ENCODE measurements at places on chromosomes 1 and 21.

DNA sequence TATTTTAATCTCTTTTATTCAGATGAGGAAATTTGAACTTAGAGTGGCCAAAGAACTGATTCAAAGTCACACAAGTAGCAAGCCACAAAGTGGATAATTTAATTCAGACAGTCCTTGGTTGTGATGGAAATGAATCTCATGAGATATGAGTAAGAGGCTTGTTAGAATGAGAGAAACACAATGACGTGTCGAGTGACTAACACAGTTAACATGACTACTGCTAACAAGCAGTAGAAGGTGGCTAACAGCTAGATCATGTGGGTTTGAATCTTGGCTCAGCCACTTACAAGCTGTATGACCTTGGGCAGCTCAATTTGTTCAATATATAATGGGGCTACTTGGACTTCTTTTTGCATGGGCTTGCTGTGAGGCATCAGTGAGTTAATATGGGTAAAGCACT lies 104.5 kb upstream of the LMO4 start:
- no peak for DNase-seq

DNA sequence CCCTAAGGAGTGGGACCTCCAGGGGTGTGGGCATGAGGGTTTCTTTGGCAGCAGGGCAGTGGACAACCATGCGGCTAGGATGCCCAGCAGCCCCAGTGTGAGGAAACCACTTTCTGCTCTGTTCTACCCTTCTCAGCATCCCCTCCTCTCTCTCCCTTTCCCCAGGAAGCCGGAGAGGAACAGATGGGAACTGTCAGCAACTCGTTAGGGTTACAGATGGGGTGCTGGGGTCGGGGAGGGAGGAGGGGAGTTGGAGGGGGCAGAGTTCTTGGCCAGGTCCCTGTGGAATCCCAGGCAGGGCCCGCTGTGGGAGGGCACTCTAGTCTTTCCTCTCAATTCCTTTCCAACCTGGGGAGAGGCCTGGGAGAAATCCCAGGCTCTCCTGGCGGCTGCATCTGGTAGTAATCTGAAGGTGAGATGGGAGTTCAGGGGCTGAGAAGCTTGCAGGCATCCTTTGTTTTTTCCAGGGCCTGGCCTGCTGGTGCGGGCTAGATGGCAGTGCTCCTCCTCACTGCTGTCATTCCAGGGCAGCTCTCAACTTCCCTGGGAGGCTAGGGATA lies 93.9 kb upstream of the CSF3R start:
- no peak for DNase-seq

- no peak for DNase-seq
Observed at GRCh38 chr1:230266456-230266855, 159.7 kb downstream of the PGBD5 start.

DNA sequence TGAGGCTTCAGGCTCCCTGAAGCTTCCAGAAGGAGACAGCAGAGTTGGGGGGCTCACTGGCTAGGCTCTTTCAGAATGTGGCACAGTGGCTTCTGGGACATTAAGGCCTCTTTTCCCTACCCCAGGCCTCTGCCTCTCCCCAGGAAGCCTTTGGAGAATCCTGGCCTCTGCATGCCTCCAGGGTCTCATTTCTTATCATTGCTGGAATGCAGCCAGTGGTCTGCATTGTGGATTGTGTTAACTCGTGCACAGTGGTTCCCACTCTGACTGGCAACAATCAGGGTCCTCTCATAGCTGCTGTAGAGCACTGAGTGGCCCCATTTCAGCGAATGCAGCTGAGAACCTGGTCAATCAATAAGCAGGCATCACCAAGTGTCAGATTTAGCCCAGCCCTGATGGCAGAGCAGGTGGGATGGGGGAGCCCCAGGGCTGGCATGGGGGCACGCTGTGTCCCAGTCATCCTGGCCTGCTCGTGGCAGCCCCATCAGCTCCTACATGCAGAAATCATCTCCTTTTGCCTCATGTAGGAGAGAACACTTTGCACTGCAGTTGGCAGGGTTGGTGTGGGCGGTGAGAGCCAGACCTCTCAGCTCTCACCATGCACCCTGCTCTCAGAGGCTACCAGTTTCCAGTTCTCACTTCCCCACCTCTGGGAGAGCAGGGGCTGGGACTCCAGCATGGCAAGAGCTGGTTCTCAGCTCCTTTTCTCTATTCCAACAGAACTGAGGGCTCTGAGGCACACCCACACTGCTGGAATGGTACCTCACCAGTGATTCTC lies 13.4 kb downstream of the ADORA1 start:
- DNase-seq, result no peak

- no peak for DNase-seq
Observed at GRCh38 chr1:154863315-154864174, 6.5 kb downstream of the KCNN3 start.

GRCh38 chr1:207654320-207654719 lies 9.4 kb downstream of the CR1L start:
- no peak for DNase-seq

DNA sequence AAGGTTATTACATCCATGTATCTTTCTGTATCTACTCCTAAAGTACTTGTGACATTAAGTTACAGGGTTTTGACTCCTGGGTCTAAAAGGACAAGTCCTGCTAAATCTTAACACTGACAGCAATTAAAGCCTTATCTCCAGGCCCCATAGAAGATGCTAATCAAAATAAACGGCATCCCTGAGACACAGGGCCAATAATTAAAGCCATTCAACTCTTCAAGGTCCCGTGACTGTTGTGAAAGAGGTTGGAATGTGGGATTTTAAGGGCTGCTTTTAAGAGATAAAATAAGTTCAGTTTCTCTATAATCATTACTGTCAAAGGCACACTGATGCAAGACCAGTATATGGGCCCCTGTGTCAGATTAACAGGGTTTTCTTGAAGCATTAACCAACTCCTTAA lies 8.3 kb downstream of the DNAI4 start:
- no peak for DNase-seq

- no peak for DNase-seq
Observed at GRCh38 chr1:63317817-63318152, 4.6 kb upstream of the FOXD3 start.

- DNase-seq, result no peak
Observed at GRCh38 chr21:45308194-45309068, 20.7 kb upstream of the POFUT2 start.

- no peak for DNase-seq
Observed at GRCh38 chr21:41903559-41904351, 24.6 kb upstream of the PRDM15 start.

DNA sequence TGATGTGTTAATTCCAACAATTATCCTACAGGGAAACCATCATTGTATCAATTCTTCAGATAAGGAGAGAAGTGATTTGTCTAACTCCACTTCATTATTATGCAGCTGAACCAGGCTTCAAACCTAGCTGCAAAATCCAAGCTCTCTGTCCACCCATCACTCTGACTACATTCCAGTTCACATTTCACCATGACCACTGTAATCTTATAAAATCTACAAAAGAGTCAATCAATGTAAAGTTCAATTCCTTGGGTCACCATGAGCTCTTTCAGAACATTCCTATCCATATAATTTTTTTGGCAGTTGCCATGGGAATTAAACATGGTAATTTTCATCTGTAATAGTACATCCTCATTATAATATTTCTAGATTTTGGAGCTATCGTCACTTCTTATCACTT lies 100.9 kb downstream of the PLPPR5 start:
- no peak for DNase-seq

DNA sequence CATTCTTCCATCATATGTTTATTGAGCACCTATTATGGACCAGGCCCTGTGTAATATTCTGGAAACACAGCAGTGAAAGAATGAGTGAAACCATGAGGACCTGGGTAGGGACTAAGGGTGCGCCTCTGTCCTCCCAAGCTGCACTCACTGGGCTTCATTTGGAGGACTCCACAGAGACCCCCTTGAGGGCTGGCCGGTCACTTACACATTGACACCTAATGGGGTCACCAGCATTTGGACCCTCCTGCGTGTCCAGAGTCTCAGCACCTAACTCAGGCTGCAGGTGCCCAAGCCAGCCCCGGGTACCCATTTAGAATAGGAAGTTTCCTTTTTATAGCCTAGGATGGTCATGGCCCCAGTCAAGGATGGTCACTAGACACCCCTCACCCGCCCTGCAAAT lies 2.8 kb upstream of the FNDC5 start:
- DNase-seq, result no peak

- no peak for DNase-seq
Observed at GRCh38 chr1:212688341-212689047, 11.1 kb downstream of the BATF3 start.

- no peak for DNase-seq
Observed at GRCh38 chr1:30405081-30405480, 318.3 kb downstream of the MATN1 start.

DNA sequence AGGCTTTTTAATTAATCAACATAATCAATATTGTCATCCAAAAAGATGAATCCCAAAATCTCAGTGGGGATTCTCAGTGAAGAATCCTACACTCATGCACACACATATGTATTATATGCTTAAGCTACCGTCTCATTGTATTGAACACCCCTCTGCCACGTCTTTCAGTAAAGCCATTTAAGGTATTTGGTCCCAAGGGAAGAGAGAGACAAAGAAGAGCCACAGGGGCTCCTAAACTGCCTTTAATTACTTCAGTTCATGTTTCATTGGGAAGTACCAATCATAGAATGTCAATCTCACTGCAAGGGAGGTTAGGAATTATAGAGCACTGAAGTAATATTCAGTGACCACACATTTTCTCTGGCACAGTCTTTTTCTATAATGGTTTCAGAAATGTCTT lies 388.6 kb upstream of the NEGR1 start:
- DNase-seq, result no peak

DNA sequence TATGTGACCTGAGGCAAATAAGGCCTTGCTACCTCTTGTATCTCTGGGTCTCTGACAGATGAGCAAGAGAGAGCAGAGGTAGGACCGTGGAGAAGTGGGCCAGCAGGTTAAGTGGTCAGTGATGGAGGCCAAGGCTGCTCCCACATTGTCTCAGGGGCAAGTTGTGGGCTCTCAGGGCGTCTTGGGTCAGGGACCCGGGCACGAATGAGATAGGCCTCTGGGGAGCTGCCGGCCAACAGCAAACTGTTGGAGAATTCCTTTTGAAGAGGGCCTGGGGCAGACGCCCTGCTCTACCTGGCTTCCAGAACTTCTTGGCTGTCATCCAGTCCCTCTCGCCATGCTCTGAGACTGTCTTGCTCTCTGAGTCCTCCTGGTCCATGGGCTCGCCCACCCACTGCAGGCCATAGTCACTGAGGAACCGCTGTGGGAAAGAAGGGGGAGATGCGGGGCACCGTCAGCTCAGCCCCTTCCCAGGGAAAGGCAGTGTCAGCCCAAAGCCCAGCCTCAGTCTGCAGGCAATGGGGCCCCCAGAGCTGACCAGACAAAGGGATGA lies 12.4 kb downstream of the UBXN11 start:
- DNase-seq, result no peak

DNA sequence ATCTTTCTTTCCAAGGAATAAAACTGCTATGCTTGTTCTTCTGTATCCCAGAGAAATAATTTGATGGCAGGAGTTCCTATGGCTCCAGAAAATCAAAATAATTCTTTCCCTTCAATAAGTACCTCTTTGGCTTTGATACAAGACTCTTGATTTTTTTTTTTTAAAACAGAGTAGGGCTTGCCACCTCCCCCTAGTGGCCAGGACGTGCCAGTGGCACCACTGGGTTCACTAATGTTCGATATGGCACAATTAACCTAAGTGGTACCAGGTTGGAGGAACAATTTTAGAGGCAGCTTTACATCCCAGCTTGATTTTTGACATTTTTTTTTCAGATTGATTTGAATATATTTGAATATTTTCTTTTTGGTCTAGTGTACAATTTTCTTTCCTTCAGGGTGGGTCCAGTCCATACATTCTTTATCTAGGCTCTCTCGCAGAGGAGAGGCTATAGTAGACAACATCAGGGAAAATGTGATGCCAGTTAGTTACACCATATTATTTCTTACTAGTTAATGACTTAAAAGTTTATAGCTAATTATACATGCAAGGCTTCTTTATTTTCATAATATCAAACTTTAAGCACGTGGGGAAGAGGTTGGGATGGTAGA lies 330.9 kb downstream of the S1PR1 start:
- no peak for DNase-seq

DNA sequence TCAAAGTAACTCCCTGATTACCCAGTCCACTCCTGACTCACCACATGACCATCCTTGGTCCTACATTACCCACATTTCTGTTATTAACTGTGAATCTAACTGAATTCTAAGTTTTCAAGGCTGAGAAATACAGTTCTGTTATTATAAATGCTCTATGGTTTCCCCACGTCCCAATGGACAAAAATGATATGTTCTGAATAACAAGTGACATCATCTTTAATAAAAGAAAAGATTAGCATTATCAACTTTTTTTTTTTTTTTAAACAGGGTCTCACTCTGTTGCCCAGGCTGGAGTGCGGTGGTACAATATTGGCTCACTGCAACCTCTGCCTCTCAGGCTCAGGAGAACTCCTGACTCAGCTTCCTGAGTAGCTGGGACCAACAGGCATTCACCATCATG lies 59.6 kb downstream of the ZSWIM5 start:
- DNase-seq, result no peak

DNA sequence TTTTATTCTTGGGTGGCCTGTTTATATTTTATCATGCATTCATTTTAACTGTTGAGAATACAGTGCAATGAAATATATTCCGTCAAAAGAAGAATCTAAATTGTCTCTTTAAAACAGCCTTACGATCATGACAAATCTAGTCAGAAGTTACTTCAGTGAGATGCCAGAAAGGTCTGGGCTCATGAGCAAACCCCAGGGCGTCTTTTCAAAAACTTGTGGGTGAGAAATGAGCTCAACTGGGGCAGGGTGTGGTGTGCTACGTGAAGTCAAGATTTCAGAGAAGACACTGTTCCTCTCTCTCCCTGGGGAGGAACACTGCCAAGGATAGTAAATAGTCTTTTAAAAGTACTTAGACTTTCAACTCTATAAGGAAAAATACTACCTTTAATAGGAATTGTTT lies 13.4 kb upstream of the UAP1 start:
- no peak for DNase-seq

- no peak for DNase-seq
Observed at GRCh38 chr1:53944469-53945182, 873 bp downstream of the IFT25 start.

- no peak for DNase-seq
Observed at GRCh38 chr1:34115233-34115632, 49.8 kb downstream of the CSMD2 start.

GRCh38 chr21:32046191-32046590 lies 173.4 kb downstream of the HUNK start:
- DNase-seq, result no peak

GRCh38 chr1:192153276-192153675 lies 5.0 kb upstream of the RGS18 start:
- DNase-seq, result no peak

- DNase-seq, result no peak
Observed at GRCh38 chr1:207959141-207959825, 48.4 kb upstream of the CD34 start.
